Right lung (tissue), 10 donors: ENCODE measurements at places on chromosomes 2 and 18.

DNA sequence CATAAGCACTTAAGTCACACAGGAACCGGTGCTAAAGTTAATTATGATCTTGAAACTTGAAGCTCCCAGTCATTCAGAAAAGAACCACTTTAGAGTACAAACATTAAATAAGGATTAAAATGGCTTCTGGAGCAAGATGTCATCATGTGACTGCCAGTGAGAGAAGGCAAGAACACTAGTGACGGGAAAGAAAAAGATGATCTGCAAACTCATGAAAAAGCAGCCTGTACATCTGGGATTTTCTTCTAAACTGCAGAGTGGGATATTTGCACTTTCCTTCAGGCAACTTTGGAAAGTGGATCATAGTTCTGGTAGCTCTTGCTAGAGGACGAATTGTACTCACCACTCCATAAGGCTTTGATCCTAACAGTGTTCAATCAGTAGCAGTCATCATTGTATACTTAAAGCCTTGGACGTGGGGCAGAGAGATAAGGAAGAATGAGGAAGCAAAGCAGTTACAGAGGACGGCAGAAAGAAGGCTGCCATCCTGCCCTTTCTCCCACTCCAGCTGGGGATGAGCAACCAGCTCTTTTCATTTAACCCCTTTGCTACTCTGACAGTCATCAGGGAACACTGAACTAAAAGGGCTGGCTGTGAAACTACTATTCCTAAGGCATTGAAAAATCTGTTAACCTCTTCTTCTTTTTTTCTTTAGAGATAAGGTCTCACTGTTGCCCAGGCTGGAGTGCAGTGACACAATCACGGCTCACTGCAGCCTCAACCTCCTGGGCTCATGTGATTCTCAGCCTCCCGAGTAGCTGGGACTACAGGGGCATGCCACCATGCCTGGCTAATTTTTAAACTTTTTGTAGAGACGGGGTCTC lies 18.1 kb downstream of the ABHD3 start:
- peak; percentile 52 for DNase-seq

- no peak for DNase-seq
These were observed 258.1 kb downstream of the ALK start for GRCh38 chr2:29663268-29663667.

- DNase-seq: peak; percentile 36
These were observed 711 bp downstream of the DOK6 start for GRCh38 chr18:69401226-69401971.

DNA sequence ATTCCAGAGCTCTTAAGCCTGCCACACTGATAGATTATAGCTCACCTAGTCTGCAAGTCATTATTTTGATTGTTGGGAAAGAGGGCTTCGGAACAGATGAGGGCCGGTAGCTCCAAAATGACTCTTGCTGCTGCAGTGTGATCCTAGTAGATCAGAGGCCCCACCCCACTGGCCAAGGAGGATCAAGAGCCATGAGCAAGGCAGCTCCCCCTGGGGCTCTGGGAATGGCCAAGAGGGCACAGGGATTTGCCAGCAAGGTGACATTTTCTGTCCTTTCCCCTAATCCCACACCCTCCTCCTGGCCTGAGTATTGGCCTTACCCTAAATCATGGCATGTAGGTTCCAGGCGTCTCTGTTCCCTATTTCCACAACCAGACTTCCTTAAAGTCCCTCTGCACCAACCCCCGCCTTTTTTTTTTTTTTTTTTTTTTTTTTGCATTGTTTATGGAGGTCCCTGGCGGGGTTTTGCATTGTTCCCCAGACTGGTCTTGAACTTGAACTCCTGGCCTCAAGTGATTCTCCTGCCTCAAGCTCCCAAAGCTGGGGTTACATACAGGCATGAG lies 36.5 kb downstream of the EIF4E2 start:
- no peak for DNase-seq

GRCh38 chr18:1394966-1395365 lies 490.3 kb downstream of the ADCYAP1 start:
- DNase-seq: no peak

DNA sequence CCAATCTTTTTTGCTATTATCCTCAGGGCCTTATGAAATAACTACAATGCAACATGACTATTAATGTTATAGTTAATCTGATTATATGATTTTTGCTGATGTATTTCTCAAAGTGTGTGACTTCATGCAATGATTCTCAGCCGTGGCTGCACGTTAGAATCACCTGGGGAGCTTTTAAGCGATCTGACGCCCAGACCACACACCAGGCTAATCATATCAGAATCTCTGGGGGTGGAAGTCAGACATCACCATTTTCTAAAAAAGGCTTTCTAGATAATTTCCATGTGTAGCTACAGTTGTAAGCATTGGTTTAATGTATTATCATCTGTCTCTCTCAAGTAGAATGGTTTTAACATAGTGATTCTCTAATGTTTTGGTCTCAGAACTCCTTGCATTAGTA lies 5.5 kb upstream of the QPCT start:
- DNase-seq: no peak

GRCh38 chr2:24489465-24490180 lies 1.4 kb upstream of the NCOA1 start:
- peak; percentile 21 for DNase-seq

- DNase-seq: no peak
These were observed 66.0 kb upstream of the HAAO start for GRCh38 chr2:42858140-42859005.

DNA sequence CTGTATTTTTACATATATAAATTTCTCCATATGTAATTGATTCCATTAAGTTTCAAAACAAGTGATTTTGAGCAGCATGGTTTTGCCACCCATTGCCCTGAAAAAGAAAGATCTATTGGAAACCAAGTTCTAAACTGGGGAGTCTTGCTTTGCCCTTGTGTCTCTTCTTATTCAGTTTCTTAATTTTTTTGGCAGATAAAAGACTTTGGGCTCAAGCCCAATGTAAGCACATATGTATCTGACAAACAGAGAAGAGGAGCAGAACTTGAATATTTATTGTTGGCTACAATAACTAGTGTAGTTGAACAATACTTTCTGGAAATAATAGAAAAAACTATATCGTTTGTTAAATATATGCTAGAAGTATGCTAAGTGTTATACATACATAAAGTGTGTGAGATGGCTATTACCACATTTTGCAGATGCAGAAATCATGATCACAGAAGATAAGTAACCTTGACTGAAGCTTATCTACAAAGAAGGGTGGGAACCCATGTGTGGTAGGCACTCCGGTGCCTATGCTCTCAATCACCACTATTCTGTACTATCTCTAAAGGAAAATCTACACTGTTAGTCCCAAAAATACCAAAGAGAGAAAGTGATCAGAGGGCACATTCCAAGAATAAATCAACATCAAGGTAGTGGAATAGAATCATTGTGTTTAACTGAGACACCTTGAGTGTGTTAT lies 109.1 kb downstream of the PLA2R1 start:
- DNase-seq: no peak

GRCh38 chr2:100821255-100821910 lies 1.4 kb downstream of the NPAS2 start:
- DNase-seq: no peak

- DNase-seq: no peak
These were observed 47.8 kb upstream of the FZD7 start for GRCh38 chr2:201985728-201986462.

GRCh38 chr18:54090856-54091255 lies 133.6 kb downstream of the MBD2 start:
- no peak for DNase-seq

DNA sequence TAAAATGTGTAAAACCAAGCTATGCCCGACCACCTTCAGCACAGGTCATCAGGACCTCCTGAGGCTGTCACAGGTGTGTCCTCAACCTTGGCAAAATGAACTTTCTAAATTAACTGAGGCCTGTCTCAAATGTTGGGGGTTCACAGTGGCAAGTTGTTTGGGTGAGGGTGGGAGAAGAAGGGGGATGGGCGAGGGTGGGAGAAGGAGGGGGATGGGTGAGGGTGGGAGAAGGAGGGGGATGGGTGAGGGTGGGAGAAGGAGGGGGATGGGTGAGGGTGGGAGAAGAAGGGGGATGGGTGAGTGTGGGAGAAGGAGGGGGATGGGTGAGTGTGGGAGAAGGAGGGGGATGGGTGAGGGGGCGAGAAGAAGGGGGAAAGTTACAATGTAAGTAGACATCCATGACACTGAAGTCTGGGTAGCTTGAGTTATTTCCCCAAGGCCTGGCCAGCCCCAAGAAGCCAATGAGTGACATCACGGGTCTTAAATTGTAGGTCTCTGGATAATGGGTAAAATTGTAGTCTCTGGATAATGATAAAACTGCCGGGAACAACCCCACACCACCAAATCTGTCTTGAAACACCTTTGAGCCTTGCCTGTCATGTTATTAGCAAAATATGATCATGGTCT lies 56.3 kb downstream of the TIMM21 start:
- DNase-seq: no peak

DNA sequence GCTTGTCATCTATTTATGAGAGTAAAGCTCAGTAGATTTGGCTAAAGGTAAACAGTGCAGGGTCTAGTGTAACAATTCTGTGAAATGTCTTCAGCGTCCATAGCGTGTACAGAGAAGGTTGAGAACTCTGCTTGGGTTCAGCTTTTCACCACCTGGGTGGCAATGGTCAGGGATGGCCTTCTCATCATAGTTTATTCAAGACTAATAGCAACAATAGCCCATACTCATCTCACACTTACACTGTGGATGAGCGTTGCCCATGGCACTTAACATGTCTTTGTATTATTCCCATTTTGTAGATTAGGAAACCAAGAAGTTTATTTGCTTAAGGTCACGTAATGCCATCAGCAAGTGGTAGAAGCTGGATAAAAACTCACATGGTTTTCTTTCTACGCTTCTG lies 106.8 kb upstream of the RND3 start:
- DNase-seq: no peak

DNA sequence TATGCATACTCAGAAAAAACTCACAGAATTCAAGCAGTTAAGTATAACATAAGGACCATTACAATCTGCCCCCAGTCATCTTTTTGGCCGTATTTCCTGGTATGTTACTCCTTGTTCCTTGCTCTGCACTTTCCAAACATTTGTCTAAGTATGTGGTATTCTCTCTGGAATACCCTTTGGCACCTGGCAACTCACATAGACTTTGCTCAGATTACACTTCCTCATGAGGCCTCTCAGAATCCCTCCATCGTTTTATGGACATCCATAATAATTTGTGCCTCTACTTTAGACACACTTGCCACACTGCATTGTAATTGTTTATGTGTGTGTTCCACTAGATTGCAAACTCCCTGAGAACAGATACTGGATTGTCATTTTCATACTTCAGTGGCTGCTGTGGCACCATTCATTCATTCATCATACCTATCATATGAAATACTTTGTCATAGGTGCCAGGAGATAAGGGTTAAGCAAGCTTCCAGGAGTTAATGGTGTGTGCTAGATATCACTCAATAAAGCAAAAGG lies 84.0 kb downstream of the HIBCH start:
- DNase-seq: no peak

GRCh38 chr2:205685314-205686055 lies 3.2 kb downstream of the NRP2 start:
- no peak for DNase-seq

GRCh38 chr2:191152482-191153240 lies 1.9 kb upstream of the STAT4 start:
- DNase-seq: no peak

DNA sequence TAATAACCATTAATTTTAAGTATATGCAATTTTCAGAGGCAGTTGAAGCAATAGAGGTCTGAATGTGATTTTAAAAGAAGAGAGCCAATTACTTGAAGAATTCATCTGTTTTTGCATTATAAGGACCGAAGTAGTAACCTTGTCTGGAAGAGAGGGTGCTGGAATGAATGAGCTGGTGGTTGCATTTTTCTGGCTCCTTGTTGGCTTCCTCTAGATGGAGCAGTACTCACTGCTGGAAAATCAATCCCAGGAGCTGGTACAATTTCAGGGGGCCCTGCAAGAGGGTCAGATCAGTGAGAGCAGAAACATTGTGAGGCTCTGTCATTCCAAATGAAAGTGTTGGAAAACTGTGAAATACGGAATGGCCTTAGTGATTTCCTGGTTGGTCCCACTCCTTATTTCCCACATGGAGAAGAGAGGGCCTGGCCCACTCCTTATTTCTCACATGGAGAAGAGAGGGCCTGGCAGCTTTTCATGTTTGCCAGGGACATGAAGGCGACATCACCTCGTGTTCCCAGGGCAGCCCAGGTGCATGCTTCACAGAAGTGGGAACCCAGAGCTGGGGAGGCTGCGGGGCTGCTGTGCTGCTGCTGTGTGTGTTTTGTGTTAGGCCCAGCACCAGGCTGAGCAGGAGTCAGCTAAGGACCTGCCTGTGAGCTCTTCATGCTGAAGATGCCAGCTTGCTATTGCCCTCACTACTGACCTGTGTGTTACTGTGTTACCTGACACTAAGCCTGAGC lies 197.4 kb downstream of the SNTG2 start:
- no peak for DNase-seq

DNA sequence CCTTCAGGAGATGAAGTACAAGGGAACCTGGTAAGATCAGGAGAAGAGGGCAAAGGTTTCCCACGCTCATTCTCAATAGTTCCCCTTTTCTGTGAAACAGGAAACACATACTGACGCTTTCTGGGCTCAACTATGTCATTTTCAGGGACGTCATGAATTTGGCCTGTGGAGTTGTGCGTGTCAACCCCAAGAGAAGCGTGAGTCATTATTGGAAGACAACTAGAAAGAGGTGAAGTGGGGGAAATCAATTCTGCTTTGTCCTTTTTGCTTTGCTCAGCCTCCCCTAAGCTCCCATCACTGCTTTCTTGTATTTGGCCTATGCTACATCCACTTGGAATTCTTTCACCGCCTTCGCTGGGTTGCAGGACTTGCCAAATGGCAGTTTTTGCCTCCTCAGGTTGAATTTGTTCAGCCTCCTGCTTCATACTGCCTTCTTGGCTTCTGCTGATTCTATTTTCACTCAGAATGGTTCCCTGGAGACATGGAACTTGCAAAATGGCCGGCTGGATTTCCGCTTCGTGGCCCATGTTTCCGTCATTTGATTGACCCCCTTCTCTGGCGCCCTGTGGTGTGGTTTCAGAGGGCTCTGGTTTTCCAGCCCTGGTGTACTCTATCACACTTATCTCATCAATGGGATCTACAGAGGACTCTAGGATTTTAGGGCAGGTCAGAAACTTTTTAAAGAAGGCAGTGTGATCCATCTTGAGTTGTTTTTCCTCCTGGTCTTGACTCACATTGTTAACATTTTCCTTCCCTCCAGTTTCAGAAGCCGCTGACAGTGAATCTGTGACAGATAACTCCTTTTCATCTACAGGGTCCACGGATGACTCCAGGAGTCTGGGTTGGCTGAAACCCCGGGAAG lies 93.3 kb downstream of the ALPK2 start:
- no peak for DNase-seq

GRCh38 chr2:238998801-238999200 lies 150.9 kb downstream of the TWIST2 start:
- DNase-seq: no peak

DNA sequence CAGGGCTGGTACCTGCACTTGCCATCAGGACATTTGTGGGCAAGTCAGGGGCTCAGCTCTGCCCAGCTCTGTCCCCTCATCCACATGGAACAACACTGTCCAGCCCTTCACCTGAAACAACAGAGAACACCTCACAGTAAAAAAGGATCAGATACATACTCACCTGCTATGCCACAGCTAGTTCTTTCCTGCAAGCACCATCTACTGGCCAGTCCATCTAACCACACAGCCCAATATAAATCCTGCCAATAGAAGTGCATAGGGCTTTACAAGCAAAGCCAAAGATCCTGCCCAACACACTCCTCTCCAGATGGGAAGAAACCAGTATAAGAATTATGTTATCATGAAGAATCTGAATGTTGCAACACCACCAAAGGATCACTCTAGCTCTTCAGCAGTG lies 52.2 kb upstream of the GALNT13 start:
- DNase-seq: no peak
